Neural crest cell (in vitro differentiated cells): ENCODE measurements at places on chromosomes 5 and 9. TPM values are rescaled to one million over a fixed set of nuclear protein-coding genes. Genes with fewer than 3 reads are reported as not detected.

GRCh38 chr9:133125941-133126696, 5.1 kb upstream of the RALGDS start:
- H3K4me3 ChIP-seq: peak overlapping the region; percentile 12
- H3K27me3 ChIP-seq: no peaks in the 10 kb centered on the region
- H3K4me1 ChIP-seq: peaks cover 43% of the 10 kb centered on the region

- DNase-seq: no peak
- peaks cover 34% of the 10 kb centered on the region for H3K27me3 ChIP-seq
- no peak overlapping the region for H3K27ac ChIP-seq
- H3K36me3 ChIP-seq: no peaks in the 10 kb centered on the region
Observed at GRCh38 chr9:130448771-130449603, 4.2 kb downstream of the ASS1 start.

DNA sequence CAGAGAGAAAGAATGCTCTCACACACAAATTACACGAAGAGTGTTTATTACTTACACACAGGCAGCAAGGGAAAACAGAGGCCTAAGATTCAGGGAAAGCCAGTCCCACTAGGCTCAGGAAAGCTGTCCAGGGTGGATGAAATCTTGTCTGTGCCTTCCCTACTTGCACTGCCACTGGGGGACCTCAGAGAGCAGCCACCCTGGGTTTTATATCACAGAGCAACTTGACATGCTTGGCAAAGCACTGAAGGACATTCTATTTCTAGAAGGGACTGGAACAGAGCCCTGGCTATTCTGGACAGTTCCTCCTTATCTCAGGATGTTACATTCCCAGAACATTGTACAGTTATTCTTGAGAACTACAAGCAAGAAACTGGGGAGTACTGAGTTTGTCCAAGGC, 7.5 kb upstream of the PRSS3 start:
- H3K27ac ChIP-seq: no peak overlapping the region
- H3K36me3 ChIP-seq: no peaks in the 10 kb centered on the region
- no peak for DNase-seq
- H3K4me1 ChIP-seq: no peaks in the 10 kb centered on the region

DNA sequence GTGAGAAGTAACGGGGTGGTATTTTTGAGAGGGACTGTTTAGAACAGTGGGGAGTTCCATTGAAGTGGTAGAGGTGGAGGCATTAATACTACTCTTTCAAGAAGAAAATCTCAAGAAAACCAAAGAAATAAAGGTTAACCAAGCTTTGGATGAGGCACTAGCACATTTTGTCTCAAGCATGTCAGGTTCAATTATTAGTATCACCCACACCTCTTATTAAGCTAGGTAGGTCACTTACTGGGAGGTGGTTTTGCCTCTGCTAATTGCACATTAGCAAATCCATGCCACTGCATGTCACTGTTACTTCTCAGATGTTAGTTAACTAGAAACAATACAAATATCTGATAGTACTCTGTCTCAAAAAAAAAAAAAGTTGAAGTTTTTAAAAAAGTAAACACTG, 10.2 kb downstream of the RABGAP1 start:
- no peak overlapping the region for H3K4me3 ChIP-seq
- DNase-seq: no peak
- H3K27ac ChIP-seq: no peak overlapping the region
- no peaks in the 10 kb centered on the region for H3K27me3 ChIP-seq
- H3K36me3 ChIP-seq: no peaks in the 10 kb centered on the region

GRCh38 chr5:148956477-148957385, 106.1 kb downstream of the SH3TC2 start:
- H3K27me3 ChIP-seq: no peaks in the 10 kb centered on the region
- H3K4me1 ChIP-seq: peaks cover 7% of the 10 kb centered on the region
- H3K27ac ChIP-seq: no peak overlapping the region
- no peak overlapping the region for H3K4me3 ChIP-seq

DNA sequence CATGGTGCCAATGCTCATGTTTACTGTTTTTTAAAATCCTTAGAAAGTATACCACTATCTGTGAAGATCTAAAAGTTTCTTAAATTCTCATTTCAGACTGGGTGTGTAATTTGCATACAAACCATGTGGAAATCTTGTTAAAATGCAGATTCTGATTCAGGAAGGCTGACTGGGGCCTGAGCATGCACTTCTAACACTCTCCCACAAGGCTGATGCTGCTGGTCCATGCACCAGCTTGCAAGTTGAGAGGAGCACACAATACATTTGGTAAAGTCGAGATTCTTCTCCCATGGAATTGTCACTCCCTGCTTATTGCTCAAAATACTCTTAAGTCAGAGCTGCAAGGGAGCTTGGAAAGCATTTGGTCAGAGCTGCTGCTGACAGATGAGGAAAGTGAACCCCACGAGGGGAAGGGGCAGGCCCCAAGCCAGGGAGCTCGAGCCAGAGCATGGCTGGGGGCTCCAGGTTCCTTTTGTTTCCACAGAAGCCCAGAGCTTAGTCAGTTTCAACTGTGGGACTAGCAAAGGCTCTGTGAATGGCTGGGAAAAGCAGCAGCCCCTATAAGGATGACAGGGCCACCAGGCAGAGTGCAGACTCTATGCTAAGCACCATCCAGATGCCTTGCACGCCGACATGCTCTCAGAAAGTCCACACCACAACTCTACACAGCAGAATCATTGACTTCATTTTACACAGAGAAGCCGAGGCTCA, 93.5 kb upstream of the HAND1 start:
- no peaks in the 10 kb centered on the region for H3K4me1 ChIP-seq
- H3K36me3 ChIP-seq: no peaks in the 10 kb centered on the region

DNA sequence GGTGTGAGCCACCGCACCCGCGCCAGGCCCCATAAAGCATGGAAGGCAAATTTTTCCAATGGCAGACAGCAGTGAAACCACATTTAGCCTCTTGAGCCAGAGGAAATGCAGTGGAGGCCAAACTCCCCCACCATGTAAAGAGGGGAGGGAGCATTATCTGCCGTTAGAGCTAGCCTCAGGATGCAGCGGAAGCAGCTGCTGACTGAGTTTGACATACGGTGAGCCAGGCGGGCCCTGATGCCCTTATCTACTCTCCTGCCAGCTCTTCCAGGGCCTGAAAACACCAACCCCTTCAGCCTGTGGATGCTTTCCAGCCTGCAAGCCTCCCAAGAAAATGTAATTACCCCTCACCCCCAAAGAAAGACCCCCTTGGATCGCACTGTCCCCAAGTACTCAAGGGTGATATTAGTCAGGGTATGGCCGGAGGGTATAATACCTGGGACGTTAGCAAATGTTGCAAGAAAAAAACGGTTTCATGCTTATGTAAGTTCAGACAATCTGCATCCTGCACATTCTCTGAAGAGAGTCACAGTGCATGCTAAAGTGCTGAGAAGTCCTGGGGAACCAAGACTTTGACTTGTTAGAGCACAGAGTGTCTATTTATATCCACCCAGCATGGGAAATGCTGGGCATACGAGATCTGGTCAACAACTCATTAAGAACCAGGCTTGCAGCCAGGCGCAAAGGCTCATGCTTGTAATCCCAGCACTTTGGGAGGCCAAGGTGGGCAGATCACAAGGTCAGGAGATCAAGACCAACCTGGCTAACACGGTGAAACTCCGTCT, 11.3 kb upstream of the GGTA1 start:
- DNase-seq: no peak
- H3K27me3 ChIP-seq: peaks cover 2% of the 10 kb centered on the region

GRCh38 chr5:171595401-171595800, 176.0 kb downstream of the FGF18 start:
- no peaks in the 10 kb centered on the region for H3K4me1 ChIP-seq
- H3K27me3 ChIP-seq: no peaks in the 10 kb centered on the region
- no peak overlapping the region for H3K4me3 ChIP-seq
- no peak overlapping the region for H3K27ac ChIP-seq
- no peaks in the 10 kb centered on the region for H3K36me3 ChIP-seq
- DNase-seq: no peak

DNA sequence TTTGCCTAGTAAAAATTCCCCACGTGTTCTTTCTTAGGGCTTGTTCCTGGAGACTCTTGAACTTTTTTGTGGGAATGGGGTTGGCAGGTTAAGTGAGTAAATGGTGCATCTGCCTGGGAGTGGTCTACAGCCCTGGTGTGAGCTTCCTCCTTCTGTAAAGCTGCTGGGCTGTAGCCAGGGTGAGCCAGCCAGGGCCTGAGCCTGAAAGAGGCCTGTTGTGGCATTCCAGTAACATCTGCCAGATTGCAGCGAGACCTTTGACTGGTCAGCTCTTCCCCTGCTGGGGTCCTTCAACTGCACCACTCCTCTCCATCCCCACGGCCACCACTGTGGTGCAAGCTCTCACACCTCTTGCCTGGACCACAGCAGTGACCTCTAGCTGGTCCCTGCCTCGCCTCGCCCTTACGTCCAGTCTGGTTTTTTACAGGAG, 47.5 kb downstream of the SLC22A5 start:
- no peaks in the 10 kb centered on the region for H3K27me3 ChIP-seq
- H3K4me1 ChIP-seq: peaks cover 14% of the 10 kb centered on the region
- DNase-seq: no peak
- no peak overlapping the region for H3K4me3 ChIP-seq
- H3K27ac ChIP-seq: no peak overlapping the region

- DNase-seq: no peak
- H3K27me3 ChIP-seq: peaks cover 17% of the 10 kb centered on the region
- peaks cover 6% of the 10 kb centered on the region for H3K36me3 ChIP-seq
- H3K4me3 ChIP-seq: no peak overlapping the region
Observed at GRCh38 chr5:1723476-1723875, 76.2 kb downstream of the MRPL36 start.

DNA sequence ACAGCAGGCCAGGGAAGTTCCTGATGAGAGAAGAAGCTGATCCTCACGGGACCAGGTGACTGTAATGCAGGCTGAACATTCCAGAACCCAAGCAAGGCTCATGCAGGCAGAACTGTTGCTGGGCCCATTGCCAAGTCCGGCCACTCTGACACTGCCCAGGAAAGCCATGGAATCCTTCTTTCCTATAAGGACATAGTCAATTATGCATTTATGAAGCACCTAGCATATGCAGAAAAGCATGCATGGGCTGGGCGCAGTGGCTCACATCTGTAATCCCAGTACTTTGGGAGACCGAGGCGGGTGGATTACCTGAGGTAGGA, 83.7 kb upstream of the SLC1A3 start:
- no peak overlapping the region for H3K4me3 ChIP-seq
- DNase-seq: no peak
- no peak overlapping the region for H3K27ac ChIP-seq
- no peaks in the 10 kb centered on the region for H3K36me3 ChIP-seq
- H3K27me3 ChIP-seq: no peaks in the 10 kb centered on the region

DNA sequence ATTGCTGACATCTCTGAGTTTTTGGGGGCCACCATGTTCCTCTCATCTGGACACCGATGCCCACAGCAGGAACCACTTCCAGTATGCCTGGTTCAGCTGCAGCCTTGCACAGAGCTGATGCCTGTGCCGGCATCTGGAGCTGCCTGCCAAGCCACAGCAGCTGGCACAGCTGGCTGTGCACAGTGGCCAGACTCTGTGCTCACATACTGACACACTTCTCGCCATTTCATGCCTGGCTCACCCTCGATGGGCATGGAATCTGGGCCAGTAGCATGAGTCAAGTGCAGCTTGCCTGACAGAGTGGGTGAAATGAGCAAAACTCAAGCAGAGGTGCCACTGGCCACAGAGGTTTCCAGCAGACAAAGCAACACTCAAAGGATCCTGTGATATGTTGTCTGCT, 863.4 kb downstream of the DNAH5 start:
- H3K4me1 ChIP-seq: no peaks in the 10 kb centered on the region
- no peaks in the 10 kb centered on the region for H3K27me3 ChIP-seq
- H3K4me3 ChIP-seq: no peak overlapping the region
- H3K27ac ChIP-seq: no peak overlapping the region
- H3K36me3 ChIP-seq: no peaks in the 10 kb centered on the region

GRCh38 chr9:115649991-115650472, 503.6 kb upstream of the PAPPA start:
- DNase-seq: no peak
- no peak overlapping the region for H3K27ac ChIP-seq

DNA sequence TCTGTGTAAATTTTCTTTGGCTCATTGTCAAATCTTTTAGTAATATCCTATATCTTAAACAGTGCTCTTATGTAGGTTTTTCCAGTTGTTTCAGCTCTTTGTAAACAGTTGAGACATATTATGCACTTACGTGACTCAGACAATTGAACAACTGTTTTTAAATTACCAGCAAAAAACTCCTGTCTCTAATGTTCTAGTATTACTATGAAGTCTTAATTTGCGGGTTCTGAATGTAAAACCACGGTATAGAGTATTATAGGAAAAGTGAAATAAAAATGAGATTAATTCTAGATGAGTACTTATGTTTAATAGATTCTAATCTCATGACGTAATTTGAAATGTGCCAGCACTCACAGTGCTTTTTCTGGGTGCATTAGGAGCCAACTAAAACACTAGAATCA, 136.0 kb downstream of the GDNF start:
- no peaks in the 10 kb centered on the region for H3K36me3 ChIP-seq
- DNase-seq: no peak
- no peak overlapping the region for H3K4me3 ChIP-seq

- DNase-seq: peak; percentile 43
- no peaks in the 10 kb centered on the region for H3K27me3 ChIP-seq
- H3K36me3 ChIP-seq: peaks cover 4% of the 10 kb centered on the region
- H3K27ac ChIP-seq: peak overlapping the region; percentile 39
- no peak overlapping the region for H3K4me3 ChIP-seq
Observed at GRCh38 chr9:26656003-26656870, 236.4 kb downstream of the CAAP1 start.

DNA sequence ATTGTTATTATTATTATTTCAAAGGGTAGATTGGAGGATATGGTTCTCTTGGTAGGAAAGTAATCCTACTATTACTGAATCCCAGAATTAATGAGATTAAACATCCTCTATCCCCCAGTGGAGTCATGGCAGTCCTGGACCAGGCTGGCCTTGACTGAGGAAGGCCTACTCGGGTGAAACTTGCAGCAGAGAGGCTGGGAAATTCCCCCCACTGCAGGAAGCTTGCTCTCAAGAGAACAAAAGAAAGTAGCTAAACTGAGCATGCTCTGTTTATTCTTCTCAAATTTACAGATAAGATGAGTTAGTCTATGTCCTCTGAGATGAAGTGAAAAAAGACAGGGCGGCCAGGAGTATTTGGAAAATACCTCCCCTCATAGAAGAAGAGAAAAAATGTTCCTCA, 233.9 kb upstream of the RPS23 start:
- DNase-seq: no peak
- no peaks in the 10 kb centered on the region for H3K27me3 ChIP-seq
- no peak overlapping the region for H3K27ac ChIP-seq
- H3K4me3 ChIP-seq: no peak overlapping the region

RNF38 gene
- total RNA-seq: 55.7 and 63.8 TPM in 2 replicates

MINAR2 gene
- total RNA-seq: 0.09 TPM in 1 of 2 replicates, not detected in the other

CEL gene
- 3.5 and 3.6 TPM in 2 replicates for total RNA-seq

GNA14 gene
- not detected in 2 replicates for total RNA-seq

PCDHGA9 gene
- total RNA-seq: 0.72 and 0.86 TPM in 2 replicates

PCDHAC2 gene
- 1.8 and 1.9 TPM in 2 replicates for total RNA-seq

ANKRD31 gene
- 0.39 and 0.51 TPM in 2 replicates for total RNA-seq

IFNA16 gene
- not detected in 2 replicates for total RNA-seq

SAXO1 gene
- 0.14 TPM in 1 of 2 replicates, not detected in the other for total RNA-seq

MLLT3 gene
- total RNA-seq: 53.7 and 57.3 TPM in 2 replicates

MEGF10 gene
- total RNA-seq: 90.2 and 96.1 TPM in 2 replicates

ADRA1B gene
- 0.19 and 0.32 TPM in 2 replicates for total RNA-seq

PCDHGB6 gene
- 53.6 and 53.7 TPM in 2 replicates for total RNA-seq

CNOT6 gene
- 70.6 and 75.7 TPM in 2 replicates for total RNA-seq

BTNL9 gene
- total RNA-seq: not detected in 2 replicates

KCNV2 gene
- total RNA-seq: not detected in 2 replicates
